ENCODE measurements at places on chromosomes 6 and 20.

- no peak for DNase-seq
Observed at GRCh38 chr6:56220078-56220477, 27.3 kb downstream of the COL21A1 start.

DNA sequence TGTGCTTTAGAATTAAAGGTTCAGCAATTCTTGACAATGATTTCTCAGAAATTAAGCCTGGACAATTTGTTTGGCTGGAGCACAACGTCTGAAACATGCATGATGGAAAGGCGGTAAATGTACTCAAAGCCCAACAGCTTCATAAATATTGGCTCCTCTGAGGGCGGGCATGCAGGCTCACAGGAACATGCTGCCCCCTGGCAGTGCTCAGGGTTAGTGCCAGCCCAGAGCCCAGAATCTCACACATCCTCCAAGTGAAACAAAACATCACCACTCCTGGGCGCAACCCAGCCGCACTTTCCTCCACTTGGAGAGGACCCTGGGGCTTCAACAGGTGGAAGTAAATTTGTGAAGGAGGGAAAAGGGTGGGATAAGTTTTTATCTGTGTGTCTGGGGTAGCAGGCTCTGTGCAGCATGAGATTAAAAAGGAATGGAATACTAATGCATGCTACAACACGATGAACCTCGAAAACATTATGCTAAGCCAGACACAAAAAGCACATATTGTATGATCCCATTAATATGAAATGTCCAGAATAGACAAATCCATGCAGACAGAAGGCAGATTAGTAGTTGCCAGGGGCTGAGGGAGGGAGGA lies 54.1 kb upstream of the PTPRT start:
- peak; percentile 3 for DNase-seq

DNA sequence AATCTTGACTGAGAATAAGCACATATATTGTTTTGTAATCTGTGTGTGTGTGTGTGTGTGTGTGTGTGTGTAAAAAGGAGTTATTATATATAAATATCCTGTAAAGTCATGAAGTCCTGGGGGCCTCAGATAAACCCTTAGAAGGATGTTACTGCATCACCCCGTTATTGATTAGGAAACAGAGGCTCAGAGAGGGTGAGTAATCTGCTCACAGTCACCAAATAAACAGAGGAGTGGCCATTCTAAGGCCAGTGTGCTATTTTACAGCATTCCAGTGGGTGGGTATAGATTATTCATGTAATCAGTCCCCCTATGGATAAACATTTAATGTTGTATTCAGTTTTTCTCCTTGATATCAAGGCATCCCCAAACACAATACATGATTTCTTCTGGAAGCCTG lies 87.1 kb downstream of the CDC5L start:
- no peak for DNase-seq

DNA sequence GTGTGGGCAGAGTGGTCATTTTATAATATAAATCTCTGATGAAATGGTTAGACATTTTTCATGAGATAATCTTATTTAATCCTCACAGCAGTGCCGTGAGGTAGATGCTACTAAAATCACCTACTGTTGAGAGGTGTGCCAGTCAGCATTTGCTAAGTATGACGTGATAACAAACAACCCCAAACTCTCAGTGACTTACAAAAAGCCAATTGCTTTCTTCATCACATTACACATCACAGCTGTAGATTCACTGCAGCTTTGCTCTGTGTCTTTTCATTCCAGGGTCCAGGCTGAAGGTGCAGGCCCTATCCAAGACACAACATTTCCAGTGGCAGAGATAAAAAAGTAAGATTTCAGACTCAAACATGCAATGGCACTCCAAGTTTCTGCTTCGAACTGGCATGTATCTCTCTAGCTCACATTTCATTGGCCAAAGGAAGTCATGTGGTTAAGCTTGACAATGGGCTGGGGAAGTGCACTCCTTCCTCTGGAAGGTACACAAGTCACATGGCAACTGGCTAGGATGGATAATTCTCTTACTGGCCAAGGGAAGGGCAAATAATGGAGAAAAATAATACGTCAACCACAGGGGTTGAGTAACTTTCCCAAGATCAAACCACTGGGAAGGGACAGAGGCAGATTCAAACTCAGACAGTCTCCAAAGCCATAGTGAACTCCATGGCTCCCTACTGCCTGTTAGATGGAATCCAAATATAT lies 69.5 kb upstream of the EPB41L1 start:
- no peak for DNase-seq

DNA sequence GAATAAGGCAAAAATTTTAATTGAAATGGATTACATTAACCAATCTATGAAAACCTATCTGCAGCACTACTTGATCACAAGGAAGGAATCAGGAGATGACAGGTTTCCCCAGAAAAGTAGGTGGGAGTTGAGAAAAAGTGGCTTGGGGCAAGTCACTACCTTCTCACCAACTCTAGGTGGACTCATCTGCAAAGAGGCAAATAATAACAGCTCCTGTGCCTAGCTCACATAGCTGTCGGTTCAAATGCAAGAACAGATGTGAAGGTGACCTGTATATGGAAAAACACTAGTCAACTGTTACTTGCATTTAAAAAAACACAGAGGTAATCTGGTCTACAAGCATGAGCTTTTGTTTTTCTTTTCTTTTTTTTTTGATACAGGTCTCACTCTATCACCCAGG lies 67.2 kb downstream of the POPDC3 start:
- no peak for DNase-seq

DNA sequence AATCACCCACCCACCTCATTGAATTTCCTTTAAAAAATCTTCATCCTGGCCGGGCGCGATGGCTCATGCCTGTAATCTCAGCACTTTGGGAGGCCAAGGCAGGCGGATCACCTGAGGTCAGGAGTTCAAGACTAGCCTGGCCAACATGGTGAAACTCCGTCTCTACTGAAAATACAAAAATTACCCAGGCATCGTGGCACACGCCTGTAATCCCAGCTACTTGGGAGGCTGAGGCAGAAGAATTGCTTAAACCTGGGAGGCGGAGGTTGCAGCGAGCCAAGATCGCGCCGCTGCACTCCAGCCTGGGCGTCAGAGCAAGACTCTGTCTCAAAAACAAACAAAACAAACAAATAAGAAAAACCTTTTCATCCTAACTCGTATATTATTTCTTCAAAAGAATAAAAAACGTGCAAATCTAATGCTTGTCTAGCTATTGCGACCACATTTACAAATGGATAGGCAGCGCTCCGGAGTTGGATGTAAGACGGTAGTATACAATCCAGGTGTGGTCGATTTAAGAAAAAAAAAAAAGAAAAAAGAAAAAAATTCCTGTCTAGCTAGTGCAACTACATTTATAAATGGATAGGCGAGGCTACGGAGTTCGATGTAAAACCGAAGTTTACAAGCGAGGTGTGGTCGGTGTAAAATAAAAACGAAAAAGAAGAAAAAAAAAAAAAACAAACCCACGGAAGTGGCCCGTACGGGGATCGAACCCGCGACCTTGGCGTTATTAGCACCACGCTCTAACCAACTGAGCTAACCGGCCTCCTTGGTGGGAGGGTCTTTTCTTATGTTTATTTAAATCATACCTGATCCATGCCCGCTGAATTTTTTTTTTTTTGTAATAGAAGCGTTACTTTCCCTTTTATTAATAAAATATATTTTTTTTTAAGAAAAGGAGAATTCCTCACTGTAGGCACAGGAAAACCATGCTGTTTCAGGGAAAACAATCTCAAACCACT lies 70.7 kb upstream of the PRSS16 start:
- DNase-seq = peak; percentile 72

- no peak for DNase-seq
Observed at GRCh38 chr20:36620917-36621316, 15.3 kb downstream of the RAB5IF start.

DNA sequence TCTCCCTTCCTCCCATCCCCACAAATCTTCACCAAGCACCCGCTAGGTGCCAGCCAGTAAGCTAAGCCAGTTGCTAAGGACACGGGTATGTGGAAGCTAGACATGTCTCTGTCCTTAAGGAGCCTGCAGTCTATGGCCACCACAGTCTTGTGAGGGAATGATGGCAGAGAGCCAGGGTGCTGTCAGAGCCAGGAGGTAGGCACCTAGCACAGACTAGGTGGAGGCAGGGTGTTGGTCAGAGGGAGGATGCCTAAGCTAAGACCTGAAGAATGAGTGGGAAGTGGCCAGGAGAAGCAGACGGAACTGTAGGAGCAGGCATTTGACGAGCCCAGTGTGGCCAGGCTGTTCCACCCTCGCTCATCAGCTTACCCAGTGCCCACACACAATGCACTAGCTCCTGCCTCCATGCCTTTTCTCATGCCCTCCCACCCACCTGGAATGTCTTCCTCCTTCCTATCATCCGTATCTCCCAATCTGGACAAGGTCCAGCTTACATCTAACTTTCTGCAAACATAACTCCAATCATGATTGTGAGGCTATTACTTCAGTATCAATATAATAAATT lies 125.6 kb downstream of the FOXC1 start:
- no peak for DNase-seq

DNA sequence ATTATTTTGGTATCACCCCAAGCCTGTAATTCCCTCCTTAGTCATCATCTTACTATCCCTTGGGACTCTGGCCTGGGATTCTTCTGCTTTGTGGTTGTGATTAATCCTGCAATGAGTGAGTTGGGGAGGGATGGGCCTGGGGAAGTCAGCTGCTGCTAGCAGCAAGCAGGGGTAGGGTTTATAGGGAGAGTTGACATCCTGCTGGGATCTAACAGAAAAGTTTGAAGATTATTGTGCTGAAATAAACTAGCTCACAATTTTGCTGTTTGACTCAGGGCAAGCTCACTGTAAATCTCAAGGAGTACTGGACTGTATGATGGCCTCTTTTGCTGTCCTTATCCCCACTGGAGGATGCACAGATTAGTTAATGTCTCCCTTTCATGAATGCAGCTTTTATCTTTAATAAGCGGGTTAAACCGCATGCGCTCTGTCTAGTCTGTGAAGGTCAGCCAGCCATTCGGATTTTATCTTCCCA lies 83.4 kb downstream of the JARID2 start:
- DNase-seq = no peak

DNA sequence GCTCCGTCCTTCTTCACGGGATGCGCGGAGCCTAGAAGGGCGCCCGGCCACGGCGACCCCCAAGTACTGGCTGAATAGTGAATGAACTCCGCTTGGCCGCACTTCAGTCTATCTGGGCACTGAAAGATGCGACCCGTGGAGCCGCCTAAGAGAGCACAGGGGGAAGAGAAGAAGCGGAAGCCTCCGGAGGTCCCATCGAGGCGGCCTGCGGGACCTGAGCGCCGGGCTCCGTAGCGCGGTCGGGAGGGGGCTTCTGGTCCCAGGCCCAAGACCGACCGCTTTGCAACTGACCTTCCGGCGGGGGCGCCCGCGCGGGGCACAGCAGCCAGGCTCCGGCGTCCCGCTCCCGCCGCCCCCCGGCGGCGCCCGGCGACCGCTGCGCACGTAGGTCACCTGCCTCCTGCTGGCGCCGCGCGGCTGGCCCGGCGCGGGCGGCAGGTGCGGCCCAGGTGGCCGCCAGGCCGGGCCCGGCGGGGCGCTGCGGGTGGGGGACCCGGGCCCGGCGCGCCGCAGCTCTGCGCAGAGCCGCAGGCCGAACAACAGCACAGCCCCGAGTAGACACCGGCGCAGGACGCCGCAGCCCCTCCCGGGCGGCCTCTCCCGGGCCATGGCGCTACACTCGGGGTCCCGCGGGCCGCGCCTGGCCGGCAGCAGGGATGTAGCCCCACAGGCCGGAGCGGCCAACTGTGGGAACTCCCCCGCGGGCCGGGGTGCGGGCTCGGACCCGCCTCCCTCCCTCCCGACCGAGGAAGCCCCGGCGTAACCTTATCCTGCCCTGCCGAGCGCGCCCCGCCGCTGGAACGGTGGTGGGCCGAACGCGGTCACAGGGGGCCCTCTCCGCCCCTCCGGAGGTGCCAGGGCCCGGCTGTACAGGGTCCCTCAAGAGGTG lies at the start of gene METTL24:
Gene METTL24 (minus strand): TSS at position 686 of the 889 bp plus-strand sequence. CDS start 77 bp downstream, at position 609.
- DNase-seq = peak; percentile 12

DNA sequence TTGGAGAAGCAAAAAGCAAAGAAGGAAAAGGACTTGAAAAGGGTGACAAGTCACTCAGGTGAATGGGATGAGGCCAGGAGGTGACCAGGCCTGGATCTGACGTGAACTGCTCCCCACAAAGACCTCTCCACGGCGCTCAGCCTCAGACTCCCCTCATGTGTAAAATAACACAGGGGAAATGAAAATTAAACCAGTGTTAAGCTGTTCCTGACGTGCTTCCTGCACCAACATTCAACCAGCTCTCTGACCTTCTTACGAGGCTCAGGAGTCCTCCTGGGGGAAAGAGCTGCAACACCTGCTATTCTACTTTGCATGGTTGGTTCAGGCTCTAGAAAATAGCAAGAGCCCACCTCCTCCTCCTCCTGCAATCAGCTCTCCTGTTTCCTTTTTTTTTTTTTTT lies 256.7 kb downstream of the ATXN1 start:
- DNase-seq = no peak

DNA sequence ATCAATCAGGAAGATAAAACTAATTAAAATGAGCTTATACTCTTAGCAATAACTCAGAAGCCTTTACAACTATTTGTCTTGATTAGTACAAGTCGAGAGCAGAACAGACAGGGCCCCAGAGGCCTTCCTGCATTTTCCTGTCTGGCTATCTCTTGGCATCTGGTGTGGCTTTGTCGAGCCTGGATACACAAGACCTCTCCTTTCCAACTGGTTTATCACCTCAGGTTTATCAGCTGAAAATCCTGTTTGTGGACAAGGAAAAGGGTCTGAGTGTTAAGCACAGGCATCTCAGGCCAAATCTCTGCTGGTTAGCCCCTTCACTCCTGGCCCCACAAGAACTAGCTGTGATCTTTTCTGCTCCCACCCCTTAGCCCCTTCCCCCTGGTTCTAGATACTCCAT lies 32.6 kb downstream of the BAK1 start:
- no peak for DNase-seq

- peak; percentile 36 for DNase-seq
Observed at GRCh38 chr6:31898383-31899011, 999 bp upstream of the EHMT2 start.

DNA sequence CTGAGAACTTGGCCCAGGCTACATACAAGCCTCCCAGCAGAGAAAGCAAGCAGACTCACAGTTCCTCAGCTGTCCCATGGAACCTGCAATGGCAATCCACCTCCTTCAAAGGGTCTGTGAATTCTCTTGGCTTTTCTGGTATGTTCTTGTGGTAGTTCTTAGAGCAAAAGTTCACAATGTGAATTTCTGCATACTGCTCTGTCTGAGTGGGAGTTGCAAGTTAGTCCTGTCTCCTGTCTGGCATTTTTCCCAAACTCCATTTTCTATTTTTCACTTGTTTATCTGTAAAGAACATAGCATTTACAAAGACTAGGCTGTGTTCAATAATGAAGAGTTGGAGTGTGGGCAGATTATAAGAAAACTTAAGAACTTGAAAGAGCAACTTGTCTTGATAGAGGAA lies 269.9 kb downstream of the BCKDHB start:
- no peak for DNase-seq

All from stimulated activated CD4-positive, alpha-beta T cell treated with anti-CD3 and anti-CD28 coated beads, Interleukin-15, amount 100 ng/mL, for 24 hours (primary cell).